ENCODE measurements at places on chromosomes 7 and 10.

GRCh38 chr7:127896659-127897058 lies 134.6 kb downstream of the LRRC4 start:
- DNase-seq = no peak

GRCh38 chr10:84179059-84179710 lies 5.6 kb downstream of the GPR15LG start:
- peak; percentile 96 for DNase-seq

GRCh38 chr10:49185213-49185612 lies 3.0 kb downstream of the TMEM273 start:
- DNase-seq = no peak

DNA sequence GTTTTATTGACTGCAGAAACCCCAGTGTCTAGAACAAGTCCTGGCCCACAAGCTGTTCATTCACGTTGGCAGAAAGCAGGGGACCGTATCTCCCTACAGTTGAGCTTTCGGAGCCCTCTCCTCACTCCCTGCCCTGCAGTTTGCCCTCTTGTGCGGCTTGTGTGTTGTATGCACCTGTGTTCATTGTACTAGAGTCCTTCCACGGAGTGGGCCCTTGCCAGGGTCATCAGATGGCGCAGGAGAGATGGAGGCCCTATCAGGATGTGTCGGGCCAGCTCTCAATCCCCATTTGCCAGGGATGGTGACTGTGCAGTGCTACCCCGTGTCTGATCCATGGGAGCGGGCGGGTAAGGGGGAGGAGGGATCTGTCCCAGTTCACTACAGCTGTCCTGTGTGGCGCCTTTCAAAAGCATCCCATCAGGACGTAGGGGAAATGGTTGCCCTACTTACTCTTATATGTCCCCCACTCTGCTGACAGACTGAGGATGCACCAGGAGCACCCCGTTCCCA lies 77.4 kb upstream of the PRR15 start:
- DNase-seq = no peak

DNA sequence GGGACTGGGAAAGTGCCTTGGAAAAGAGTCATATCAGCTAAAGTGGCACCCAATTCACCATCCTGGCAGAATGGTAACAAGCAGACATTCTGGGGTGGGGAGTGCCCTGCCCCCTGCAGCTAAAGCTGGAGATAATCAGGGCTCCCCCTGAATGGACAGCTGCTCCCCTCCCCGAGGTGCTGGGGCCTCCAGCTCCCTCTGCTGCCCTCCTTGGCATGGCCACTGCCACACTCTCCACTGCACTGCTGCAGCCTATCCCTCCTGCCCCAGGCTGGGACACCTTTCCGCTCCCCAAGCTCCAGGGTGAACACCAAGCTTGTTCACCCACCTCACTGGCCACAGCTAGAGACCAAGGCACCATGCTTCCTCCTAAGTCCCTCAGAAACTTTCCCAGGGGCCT lies 9.8 kb upstream of the PARD3 start:
- no peak for DNase-seq

DNA sequence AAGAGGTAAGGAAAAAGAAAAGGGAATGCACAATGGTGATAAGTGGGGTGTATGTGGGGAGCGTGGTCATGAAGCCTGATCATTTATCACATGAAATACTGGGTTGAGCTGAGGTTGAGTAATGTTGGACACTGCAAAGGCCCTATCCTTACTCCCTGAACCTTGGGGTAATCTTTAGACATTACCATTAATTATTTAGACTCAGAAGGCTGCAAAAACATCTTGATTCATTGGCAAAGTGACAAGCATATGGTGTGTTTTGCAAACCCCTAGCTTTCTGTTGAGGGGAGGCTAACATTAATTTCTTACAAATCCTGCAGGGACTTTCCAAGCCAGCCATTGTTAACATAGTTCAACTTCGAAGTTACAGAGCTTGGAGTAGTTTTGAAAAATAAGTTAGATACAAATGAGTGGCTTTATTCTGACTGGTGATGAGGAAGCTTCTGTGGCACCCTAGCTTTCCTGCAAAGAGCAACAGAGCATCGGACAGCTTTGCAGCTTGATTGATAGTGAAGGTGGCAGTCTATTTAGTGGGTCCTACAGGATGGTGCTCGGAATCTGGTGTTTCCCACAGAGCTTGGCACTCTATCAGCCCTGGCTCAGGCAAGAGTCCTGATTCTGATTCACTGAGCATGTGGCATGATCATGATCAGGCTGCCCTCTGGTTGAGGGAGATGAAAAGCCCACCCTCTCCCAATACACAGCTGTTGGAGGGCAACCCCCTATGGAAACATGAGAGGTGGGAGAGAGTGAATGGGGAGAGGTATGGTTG lies 153.7 kb upstream of the NPVF start:
- no peak for DNase-seq

GRCh38 chr10:118867768-118868167 lies 113.0 kb upstream of the CACUL1 start:
- DNase-seq = no peak

DNA sequence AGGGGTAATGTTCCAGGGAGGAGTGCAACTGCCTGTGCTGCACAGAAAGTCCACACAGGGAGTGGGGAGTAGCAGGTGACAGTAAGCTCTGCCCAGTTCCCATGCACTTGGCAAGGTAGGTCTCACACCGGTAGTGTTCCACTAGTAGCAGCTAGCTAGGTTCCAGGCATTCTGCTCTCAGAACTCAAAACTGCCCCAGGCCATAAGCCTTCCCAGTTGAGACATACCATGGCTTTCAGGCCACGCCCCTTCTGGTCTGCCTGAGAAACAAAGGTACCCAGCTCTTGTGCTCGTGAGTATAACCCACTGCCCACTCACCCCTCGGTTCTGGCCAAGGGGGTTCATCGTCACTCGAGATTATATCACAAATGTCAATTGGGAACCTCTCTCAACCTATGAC lies 12.6 kb downstream of the CASP7 start:
- DNase-seq = no peak

- DNase-seq = peak; percentile 38
Measured at GRCh38 chr10:68208424-68209042, 23.4 kb downstream of the ATOH7 start.

GRCh38 chr7:158955932-158956804 lies 99.8 kb downstream of the DYNC2I1 start:
- no peak for DNase-seq

GRCh38 chr10:8283166-8283905 lies 228.8 kb downstream of the GATA3 start:
- DNase-seq = no peak

GRCh38 chr10:77801474-77802161 lies 124.9 kb downstream of the DLG5 start:
- DNase-seq = no peak

- DNase-seq = no peak
Measured at GRCh38 chr7:101687791-101688182, 58.7 kb upstream of the MYL10 start.

- DNase-seq = no peak
Measured at GRCh38 chr10:30510932-30511700, 77.1 kb downstream of the MAP3K8 start.

GRCh38 chr10:80468002-80468401 lies 13.9 kb downstream of the TSPAN14 start:
- DNase-seq = no peak
